ENCODE measurements at places on chromosomes 12 and 14.

- no peak for DNase-seq
Observed at GRCh38 chr12:110661337-110661972, 27.5 kb downstream of the HVCN1 start.

DNA sequence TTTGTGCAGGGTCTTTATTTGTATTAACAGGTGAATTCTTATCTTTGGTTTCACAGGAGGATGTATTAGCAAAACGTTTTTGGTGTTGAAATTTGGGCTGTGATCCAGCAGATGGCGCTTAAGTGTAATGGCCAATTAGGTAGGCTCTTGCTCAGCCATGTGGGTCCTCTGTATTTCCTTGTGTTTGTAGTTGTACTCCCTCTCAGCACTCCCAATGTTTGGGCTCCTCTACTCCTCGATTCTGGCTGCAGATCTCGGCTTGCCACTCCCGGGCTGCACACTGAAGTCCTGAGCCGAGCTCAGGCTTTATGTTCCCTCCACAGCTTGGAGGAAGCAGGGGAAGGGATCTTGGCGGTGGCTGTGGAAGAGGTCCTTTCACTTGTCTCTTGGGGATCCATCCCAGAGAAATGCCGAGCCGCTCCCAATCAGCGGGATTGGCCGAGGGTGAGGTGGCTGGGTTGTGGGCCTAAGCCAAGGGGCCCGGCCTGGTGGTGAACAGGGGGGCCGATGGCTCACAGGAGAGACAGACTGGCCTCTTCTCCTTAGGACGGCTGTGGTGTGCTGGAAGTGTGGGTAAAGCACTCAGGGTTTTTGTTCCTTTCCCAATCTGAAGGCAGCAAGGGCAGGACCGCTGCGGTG is 133.7 kb downstream of the AEBP2 start:
- DNase-seq, result no peak

GRCh38 chr12:15931590-15932053 is 20.5 kb downstream of the DERA start:
- DNase-seq, result no peak

- no peak for DNase-seq
Observed at GRCh38 chr12:10618338-10618987, 5.1 kb upstream of the MAGOHB start.

DNA sequence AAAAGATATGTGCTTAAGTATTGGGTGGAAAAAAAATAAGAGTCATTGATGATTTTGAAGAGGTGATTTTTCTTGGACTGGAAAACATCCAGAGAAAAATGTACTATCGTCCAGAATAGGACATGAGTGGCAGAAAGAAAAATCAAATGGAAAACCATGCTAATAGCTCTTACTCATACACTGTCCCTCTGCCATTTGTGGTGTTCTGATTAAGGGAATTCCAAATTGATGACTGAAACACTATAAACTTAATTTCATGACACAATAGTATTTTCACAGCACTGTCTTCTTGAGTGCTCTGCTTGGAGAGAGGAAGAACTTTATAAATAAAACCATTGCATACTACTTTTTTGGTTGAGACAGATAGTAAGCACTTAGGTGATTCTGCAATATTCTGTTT is 72.4 kb downstream of the USP15 start:
- DNase-seq, result no peak

DNA sequence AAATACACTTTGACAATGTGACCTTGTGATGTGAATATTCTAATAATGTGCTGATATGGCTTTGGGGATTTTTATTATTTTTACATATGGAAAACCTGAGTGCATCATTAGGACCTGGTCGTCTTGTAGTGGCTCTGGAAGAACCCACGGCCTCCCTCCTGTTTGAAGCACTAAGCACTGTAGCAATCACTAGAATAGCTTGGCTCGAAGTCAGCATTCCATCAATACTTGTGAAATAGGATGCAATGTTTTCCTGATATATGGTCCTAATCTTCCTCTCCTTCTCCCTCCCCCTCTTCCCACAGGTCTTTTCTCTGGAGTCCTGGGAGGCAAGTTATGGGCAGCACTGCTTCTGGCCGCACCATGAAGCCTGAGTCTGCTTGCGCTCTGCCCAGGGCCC is 71.9 kb downstream of the NRXN3 start:
- DNase-seq, result no peak

GRCh38 chr14:102450206-102451063 is 59.1 kb downstream of the ANKRD9 start:
- no peak for DNase-seq

DNA sequence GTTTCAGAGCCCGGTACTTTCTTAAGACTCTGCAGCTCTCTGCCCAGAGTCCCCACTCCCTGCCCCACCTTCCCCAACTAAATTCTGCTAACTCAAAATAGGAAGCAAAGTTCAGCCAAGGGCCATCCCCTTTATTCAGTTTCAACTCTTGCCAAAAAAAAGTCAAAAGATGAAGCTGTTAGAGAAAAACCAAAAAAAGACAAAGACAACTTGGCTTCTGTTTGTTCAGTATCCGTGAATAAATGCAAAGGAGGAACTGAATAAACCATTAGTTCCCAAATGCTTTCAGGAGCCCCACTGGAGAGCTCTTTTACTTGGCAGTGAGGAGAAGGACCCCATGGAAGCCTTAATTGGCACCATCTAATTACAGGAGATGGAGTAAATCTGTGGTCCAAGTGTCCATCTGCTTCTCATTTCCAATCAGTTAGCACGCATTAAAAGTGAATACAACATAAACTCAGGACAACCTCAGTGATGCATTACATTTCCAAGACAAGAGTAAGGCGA is 155.4 kb upstream of the GZMB start:
- DNase-seq, result no peak

DNA sequence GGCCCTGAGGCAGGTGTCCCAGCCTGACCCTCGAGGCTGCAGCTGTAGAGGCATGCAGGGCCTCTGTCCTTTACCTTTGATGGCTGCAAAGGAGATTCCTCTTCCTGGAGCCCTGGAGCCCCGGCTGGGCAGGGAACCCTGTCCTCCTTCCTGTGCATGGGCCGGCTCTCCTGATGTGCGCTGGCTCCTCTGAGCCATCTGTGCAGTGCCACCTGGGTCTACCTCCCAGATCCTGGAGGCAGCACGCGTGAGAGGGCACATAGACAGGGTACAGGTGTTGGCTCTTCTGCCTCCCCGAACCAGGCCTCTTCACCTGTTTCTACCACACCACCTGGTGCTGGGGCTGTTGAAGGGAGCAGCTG is 115.1 kb downstream of the BEGAIN start:
- DNase-seq, result no peak

- DNase-seq, result no peak
Observed at GRCh38 chr12:13339091-13339490, 142.6 kb downstream of the EMP1 start.

DNA sequence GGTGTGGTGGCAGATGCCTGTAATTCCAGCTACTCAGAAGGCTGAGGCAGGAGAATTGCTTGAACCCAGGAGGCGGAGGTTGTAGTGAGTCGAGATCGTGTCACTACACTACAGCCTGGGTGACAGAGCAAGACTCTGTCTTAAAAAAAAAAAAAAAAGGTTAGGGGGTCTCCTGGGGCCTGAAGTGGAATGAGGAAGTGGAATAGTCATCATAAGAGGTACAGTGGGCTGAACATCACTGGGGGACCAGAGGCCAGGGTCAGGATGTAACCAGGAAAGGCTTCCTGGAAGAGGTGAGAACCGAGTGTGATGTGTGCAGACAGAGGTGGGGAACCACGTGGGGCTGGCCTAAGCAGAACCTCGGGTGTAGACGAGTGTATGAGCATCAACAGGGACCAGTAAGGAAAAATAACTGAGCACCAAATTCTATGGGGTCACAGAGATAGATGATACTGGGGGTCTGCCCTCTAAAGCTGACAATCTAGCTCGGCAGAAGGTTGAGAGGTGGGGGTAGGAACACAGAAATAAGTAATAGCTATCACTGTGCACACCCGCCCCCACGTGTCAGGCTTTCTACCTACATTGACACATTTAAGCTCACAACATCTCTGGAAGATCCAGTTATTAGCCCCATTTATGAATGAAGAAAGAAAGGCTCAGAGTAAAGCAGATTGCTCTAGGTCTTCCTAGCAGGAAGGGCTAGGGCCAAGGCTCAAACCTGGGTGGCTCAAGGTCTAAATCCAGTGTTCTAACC is 5.0 kb upstream of the COX6A1 start:
- DNase-seq, result no peak

GRCh38 chr14:91126761-91127160 is 12.9 kb downstream of the DGLUCY start:
- DNase-seq, result no peak

GRCh38 chr14:89844508-89844907 is 110.0 kb downstream of the EFCAB11 start:
- DNase-seq, result no peak

DNA sequence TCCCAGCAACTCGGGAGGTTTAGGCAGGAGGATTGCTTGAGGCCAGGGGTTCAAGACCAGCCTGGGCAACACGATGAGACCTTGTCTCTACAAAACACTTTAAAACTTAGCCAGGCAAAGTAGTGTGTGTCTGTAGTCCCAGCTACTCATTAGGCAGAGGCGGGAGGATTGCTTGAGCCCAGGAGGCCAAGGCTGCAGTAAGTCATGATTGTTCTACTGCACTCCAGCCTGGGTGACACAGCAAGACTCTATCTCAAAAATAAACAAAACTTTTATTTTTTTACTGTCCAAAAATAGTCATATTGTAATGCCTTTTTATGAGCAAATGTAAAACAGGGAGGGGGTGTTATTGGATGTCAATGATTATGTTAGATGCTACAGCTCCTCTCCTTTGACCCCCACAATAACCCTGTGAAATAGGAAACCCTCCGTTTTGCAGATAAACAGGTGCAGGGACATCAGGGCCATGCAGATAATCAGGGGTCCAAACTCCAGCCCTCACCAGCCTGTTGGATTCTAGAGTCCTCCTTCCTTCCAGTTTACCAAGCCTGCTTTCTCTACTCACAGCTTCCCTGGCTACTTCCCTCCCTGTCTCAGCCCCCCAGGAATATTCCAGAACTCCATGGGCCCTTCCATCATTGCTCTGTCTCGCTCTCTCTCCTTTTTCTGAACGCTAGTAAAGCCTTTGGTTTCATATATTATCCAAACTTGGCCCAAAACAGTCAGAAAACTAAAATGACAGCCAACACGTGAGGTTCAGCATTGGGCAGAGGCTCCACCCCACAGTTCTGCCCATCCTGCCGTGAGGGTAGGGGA is 5.9 kb upstream of the FBLN5 start:
- no peak for DNase-seq

- DNase-seq, result no peak
Observed at GRCh38 chr12:55676707-55677106, 31.0 kb downstream of the ITGA7 start.

DNA sequence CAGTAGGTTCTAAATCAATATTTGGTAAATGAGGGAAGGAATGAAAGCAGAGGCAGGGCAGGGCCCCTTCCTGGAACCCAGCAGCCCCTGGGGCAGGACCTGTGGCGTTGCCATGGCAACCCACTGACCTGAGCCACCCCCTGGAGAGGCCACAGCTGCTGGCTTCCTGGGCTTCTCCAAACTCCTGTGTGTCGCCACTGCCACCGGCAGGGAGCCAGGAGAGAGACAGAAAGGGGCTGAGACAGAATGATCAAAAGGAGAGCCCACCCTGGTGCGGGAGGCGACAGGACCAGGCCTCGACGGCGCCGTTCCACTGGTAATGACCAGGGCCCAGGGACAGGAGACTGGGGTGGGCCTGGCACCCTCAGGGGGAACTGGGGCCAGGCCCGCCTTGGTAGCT is 18.2 kb downstream of the RFX4 start:
- DNase-seq, result peak; percentile 60

GRCh38 chr14:104792945-104793702 is 2.4 kb downstream of the AKT1 start:
- DNase-seq, result no peak

DNA sequence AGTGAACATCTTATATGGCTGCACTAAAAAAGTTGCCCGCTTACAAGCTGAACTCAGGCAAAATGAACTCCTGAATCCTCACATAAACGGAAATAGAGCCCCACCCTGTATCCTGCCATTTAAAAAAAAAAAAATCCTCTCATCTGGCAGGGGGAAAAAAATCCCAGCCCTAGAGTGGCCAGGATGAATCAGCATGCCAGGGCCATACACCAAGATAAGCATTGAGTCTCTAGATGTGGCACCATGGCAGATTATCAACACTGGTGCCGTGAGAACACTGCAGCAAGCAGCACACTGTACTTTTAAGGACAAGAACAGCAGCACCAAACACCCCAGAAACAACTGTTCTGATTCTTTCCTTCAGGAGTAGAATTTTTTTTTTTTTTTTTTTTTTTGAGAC is 65.5 kb downstream of the RASSF3 start:
- DNase-seq, result no peak

GRCh38 chr14:55228261-55228660 is 36.9 kb upstream of the DLGAP5 start:
- DNase-seq, result no peak

GRCh38 chr14:101873991-101874390 is 90.4 kb upstream of the DYNC1H1 start:
- DNase-seq, result no peak

- no peak for DNase-seq
Observed at GRCh38 chr14:46653031-46653755, 1.6 kb upstream of the RPL10L start.

GRCh38 chr12:130461447-130461815 is 123.7 kb downstream of the PIWIL1 start:
- DNase-seq, result no peak

DNA sequence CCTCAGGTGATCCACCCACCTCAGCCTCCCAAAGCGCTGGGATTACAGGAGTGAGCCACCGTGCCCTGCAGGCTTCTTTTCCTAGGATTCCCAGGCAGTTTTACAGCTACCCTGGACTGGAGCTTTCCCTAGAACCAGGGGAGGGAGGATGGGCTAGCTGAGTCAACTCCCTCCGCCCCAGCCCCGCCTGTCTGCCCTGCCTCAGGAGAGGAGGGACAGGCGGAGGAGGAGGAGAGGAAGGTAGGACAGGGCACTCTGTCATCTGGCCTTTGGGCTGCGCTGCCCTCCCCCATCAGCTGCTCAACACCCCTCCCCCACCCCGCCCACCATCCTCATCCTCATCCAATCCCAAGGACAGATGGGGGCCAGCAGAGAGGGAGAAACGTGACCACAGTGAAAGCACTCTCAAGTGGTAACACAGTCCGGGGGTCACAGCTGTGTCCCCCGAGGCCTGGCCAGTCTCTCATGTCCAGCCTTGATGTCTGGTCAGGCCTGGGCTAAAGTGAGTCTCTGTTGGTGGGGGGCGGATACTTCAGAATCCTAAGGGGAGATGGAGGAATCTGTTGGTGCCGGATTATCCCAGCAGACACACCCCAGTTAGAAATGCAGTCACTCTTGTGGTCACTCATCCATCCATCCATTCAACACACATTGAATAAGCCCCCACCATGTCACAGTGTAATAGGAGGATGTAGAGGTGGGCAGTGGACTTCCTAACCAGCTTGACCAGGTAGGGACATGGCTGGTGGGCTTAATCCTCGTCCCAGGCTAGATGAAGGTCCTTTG is 12.3 kb downstream of the FIGNL2 start:
- peak; percentile 84 for DNase-seq

DNA sequence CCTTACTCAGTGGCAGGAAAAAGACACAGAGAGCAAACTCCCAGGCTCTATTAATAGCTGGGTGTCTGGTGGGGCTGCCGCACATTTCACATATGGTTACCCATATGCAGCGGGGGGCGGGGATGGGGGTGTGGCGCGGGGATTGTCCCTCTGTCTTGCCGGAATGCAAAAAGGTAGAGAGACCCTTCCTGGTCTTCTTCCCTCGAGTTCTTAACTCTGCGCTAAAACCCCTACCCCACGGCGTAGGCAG is 1.7 kb downstream of the PRMT8 start:
- DNase-seq, result no peak

- no peak for DNase-seq
Observed at GRCh38 chr14:101371799-101372793, 189.2 kb upstream of the DIO3 start.

- no peak for DNase-seq
Observed at GRCh38 chr14:75311356-75311755, 32.7 kb downstream of the FOS start.

- no peak for DNase-seq
Observed at GRCh38 chr14:91155626-91156089, 41.8 kb downstream of the DGLUCY start.

Data from retina (tissue), 1 donor.